NCI-H226 (cell line): ENCODE measurements at places on chromosomes 5 and 9.

GRCh38 chr5:45623832-45624231, 72.3 kb downstream of the HCN1 start:
- DNase-seq: peak; percentile 76

DNA sequence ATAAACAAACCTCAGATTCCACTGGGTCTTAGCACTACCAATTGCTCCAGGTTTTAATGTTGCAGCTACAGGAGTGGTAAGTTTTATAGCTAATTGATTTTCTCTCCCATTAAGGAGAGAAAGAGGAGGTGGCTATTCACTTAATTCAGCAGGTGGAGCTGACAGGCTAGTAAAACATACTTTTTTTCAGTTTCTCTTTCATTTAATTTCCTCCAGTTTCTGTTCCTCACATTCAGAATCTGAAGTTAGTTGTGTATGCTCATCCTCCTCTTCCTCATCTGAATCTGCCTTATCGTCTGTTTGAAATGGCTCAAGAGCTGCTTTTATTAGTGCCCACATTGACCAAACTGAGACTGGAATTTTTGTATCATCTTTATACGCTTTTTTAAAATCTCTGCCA, 98.0 kb downstream of the PLPPR1 start:
- no peak for DNase-seq

DNA sequence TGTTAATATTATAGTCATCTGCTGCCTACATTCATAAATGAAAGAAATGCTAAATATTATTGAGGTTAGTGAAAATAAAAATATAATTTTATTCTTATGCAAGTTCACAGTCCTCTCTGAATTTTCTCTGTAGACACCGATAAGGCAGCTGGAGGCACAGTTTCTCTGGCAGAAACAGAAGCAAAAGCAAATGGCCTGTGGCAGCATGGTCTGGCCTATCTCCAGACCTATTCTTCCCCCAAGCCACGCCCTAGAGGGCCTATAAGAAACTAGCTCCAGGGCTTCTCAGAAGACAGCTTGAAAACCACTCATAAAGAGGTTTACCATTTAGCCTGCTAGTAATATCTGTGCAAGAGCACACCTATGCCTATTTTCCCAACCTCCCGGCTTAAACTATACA, 28.4 kb downstream of the MRPS27 start:
- no peak for DNase-seq

- DNase-seq: no peak
Observed at GRCh38 chr9:90458485-90458884, 184.1 kb downstream of the DIRAS2 start.

DNA sequence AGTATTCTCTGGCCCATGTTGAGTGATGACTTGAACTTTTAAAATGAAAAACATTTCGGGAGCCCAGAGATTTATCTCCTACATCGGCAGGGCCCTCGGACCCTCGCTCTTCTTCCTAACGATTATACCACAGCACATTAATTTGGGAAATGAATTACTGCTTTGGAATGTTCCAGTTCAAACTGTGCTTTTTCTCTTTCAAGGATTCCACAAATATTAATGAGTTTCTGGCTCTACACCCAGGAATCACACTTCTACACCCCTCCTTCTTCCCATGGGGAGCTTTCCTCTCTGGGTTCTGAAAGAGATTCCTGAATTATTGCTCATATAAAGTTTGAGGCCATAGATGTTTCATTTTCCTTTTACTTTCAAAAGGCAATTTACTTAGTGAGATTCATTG, 41.2 kb downstream of the NSG2 start:
- DNase-seq: no peak

DNA sequence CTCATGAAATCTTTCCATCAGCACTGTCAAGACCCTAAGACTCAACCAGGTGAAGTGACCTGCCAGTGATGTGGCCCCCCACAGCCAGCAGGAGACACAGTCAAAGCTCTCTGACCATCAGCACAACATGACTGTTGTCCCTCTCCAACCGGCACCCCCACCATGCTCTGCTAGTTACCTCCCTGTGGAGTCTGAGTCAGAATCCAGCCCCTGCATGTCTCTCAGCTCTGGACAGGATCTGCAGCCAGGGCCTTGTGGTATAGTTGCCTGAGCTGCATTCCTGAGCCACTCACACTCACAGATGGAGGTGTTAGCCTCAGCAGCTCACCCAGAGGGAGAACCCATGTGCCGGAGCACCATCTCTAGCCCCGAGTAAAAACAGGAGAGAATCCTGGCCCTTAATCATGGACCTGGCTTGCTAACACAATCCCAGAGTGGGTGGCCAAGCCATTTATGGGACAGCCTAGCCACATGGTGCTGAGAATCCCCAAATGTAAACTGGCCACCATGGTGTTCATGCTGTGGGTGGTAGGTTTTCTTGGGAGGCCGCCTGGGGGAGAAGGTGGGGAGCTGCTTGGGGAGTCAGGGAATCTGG, 237.8 kb downstream of the PAPPA start:
- DNase-seq: peak; percentile 58

DNA sequence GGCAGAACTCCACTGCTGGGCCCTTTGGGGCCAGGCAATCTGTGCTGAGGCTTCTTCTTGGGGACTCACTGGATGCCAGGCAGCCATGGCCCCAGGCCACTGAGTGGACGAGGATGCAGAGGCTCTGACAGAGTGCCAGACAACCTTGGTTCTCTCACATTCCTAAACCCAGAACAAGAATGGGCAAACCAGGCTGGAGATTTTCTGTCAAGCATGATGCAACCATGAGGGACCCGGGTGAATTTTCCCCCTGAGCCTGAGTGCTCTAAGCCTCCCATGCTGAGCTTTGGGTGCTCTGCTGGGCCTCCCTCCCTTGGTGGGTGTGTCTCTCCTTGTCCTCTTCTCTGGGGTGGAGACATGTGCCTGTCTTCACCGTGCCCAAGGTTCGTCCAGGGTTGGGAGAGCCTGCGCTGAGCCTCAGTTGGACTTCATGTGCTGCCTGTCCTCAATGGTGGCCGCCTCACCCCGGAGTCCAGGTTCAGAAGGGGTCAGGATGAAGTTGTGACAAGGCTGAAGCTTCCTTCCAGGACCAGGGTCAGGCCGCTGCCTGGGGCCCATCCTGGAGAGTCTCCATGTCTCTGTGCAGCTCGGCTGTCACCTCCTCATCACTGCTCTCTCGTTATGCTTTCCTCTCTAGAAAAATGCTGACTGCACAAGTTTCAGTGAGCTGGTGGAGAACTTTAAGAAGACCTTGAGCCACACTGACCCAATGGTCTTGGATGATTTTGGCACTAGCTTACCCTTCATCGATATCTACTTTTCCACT, 24.1 kb downstream of the PITX1 start:
- no peak for DNase-seq

DNA sequence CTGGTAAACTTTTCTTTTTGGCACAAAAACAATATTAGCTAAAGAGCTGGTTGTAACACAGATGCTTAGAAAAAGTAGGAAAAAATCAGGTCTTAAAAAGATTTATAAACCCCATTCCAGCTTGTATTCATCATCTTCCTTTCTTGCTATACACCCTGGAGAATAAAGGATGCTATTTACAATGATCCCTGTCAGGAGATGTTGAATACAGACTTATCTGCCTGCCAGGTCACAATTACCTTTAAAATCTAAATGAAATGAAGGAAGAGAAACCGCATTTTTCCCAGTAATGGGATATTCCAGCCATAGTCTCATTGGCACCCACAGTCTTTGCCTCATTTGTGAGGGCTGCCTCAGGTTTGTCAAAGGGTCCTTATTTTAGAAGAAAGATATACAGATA, 394.1 kb upstream of the WWC1 start:
- no peak for DNase-seq

DNA sequence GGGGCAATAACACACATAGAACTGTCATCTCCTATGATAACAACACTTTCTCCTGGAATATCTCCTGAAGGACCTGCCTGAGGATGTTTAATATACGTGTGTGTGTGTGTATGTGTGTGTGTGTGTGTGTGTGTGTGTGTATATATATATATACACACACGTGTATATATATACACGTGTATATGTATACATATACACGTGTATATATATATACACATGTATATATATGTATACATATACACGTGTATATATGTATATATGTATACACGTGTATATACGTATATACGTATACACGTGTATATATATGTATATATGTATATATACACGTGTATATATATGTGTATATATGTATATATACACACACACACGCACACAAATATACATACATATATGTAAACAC, 27.5 kb downstream of the CDH18 start:
- no peak for DNase-seq

- DNase-seq: peak; percentile 56
Observed at GRCh38 chr5:150624334-150625163, 15.9 kb upstream of the SYNPO start.

- DNase-seq: no peak
Observed at GRCh38 chr5:177099422-177100093, 12.8 kb downstream of the FGFR4 start.

GRCh38 chr9:77469515-77470231, 178.4 kb downstream of the GNA14 start:
- DNase-seq: peak; percentile 26

- no peak for DNase-seq
Observed at GRCh38 chr9:124507880-124508423, 753 bp upstream of the NR5A1 start.

- peak; percentile 75 for DNase-seq
Observed at GRCh38 chr5:172830876-172831662, 3.0 kb upstream of the ERGIC1 start.

GRCh38 chr5:173768267-173768806, 119.8 kb upstream of the CPEB4 start:
- DNase-seq: no peak

DNA sequence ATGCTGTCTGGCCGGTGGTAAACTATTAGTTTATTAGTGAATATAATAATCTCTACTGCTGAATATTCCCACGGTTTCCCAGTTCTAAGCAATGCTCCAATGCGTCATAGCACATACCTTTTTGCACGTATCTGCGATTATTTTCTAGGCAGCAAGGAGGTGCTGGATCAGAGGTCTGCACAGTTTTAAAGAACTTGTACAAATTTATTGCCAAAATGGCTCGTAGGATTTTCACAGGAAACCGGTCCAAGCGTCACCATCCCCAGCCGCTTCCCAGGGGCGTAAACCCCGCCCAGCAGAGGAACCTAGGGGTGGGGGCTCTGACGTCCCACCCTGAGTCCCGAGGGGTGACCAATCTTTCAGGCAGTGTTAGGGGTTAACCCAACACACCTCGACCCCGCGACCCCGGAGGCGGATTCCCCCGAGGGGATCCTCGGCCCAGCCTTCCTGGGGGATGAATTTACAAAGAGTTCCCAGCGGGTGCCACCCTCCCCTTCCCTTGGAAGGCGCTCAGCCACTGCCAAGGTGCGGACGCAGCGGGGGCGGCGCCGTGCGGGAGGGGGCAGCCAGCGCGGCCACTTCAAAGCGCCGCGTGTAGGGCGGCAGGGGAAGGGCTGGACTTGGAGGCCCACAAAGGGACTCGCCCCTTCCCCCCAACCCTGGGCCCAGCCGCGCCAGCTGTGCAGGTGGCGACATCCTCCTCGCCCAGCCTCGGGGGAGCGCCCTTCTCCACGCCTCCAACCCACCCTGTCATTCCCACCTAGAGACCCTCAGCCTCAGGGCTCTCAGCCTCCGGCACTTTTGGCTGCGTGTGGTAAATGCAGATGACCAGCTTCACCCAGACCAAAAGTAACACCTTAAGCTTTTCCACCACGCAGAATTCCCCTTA, 43.5 kb upstream of the TCF7 start:
- DNase-seq: peak; percentile 47

- no peak for DNase-seq
Observed at GRCh38 chr5:103208460-103208859, 50.1 kb upstream of the MACIR start.

GRCh38 chr9:5586391-5586802, 42.5 kb upstream of the RIC1 start:
- peak; percentile 26 for DNase-seq

DNA sequence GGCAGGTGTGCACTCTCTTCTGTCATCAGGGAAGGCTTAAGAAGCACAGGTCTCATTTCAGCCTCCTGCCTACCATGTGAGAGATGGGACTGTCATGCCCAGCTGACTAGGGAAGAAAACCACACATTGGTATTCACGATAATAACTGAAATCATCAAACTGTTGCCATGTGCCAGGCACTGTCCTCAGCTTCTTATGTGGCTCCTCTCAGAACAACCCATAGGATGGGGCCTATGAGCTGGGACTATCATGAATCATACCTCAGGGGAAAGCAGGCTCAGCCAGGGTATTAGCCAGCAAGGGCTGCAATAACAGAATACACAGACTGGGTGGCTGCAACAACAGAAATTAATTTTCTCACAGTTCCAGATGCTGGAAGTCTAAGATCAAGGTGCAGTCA, 3.3 kb downstream of the AFAP1L1 start:
- no peak for DNase-seq

DNA sequence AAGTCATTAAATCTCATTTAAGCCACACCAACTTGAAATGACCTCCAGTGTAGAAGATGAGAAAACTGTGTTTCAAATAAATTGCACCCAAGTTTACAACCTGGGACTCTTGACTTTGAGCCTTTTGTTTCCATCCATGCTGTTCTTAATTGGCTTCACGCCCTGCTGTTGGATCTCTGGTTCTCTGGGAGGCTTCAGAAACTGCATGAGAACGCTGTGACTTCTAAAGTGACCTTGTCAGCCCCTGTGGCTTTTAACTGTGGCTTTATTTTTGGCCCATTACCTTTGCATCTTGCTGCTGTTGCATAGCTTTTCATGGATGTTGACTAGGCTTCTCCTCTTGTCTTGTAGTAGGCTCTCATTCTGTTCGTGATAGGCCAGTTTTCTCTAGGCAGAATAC, 29.3 kb downstream of the TNFAIP8 start:
- DNase-seq: no peak

GRCh38 chr9:6575324-6576034, 70.0 kb downstream of the GLDC start:
- no peak for DNase-seq

DNA sequence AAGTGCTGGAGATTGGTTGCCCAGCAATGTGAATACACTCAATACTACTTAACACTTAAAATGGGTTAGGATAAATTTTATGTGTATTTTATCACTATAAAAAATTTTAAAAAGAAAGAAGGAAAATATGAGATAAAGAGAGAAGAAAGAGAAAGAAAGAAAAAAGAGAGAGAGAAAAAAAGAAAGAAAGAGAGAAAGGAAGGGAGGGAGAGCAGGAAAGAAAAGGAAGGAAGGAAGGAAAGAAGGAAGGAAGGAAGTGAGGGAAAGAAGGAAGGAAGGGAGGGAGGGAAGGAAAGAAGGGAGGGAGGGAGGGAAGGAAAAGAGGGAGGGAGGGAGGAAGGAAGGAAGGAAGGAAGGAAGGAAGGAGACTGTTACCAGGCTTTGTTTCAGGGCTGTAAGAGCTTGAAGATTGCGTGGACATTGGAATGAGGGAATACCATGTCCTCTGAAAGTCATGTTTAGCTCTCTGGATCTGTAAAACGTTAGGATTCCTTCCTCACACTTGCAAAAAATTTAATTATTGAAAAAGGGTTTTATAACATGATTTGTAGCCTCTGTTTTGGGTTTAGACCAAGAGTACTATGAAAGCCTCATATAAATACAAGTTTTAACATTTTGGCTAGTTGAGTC, 152.3 kb upstream of the DAP start:
- no peak for DNase-seq

GRCh38 chr5:138449501-138450239, 10.8 kb downstream of the REEP2 start:
- peak; percentile 70 for DNase-seq

- no peak for DNase-seq
Observed at GRCh38 chr9:107409581-107410389, 79.8 kb downstream of the KLF4 start.

- no peak for DNase-seq
Observed at GRCh38 chr5:127392762-127393161, 102.2 kb downstream of the MEGF10 start.
